ENCODE measurements at places on chromosomes 12 and 14. TPM values are rescaled to one million over a fixed set of nuclear protein-coding genes. Genes with fewer than 3 reads are reported as not detected.

Gene CCDC196
- not detected for total RNA-seq

Gene OTUB2
- 2.6 TPM for total RNA-seq

Gene PTCSC3
- total RNA-seq, result not detected

Gene MEG3
- 117 TPM for total RNA-seq
